NCI-H1417 treated with DMSO at 0.1 percent for 48 hours (cell line): ENCODE measurements at places on chromosomes 12 and 14.

- no peak for DNase-seq
Measured at GRCh38 chr14:22008766-22009165, 335.1 kb upstream of the OR4E1 start.

DNA sequence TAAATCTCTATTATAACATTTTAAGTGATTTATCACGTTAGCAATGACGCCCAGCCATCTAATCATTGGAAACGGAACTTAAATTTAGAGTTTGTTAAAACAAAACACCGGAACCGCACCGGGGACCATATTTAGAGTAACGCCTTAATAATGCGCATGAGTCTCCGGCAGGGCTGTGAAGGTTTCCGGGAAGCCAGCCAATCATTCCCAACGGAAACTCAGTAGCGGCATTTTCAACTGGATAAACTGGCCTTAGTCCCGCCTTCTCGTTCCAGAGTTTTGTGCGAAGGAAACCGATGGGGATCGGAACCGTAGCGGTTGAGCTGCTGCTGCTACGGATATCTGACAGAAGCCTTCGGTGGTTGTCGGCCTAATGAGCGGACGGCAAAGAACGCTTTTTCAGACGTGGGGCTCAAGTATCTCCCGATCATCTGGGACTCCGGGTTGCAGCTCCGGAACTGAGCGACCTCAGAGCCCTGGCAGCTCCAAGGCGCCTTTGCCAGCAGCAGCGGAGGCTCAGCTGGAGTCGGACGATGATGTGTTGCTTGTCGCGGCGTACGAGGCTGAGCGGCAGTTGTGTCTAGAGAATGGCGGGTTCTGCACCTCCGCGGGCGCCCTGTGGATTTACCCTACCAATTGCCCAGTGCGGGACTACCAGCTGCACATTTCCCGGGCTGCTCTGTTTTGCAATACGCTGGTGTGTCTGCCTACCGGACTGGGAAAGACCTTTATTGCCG is at the start of gene FANCM:
FANCM (plus strand) TSS at position 272 of the 737 bp plus-strand sequence; CDS start at position 374, 102 bp downstream.
- DNase-seq = peak; percentile 92

- DNase-seq = no peak
Measured at GRCh38 chr14:24108336-24108874, 6.2 kb upstream of the DCAF11 start.

- DNase-seq = no peak
Measured at GRCh38 chr14:61233436-61233956, 47.6 kb downstream of the TMEM30B start.

DNA sequence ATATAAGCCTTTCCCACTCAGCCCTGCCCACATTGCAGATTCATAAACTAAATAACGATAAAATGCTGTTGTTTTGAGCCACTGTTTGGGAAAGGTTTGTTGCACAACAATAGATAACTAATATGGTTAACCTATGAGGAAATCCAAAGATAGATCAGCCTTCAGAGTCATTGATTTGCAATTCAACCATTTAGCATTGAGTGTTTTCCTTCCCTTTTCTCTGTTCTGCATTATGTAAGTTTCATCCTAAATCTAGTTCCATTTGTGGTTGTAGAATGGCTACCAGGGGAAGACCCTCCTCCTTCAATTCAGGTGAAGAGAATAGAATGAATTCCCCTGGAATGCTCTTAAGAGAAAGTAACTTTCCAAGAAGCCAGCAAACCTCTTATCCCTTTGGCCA is 19.6 kb downstream of the TC2N start:
- no peak for DNase-seq

GRCh38 chr12:16260206-16260605 is 17.3 kb downstream of the SLC15A5 start:
- no peak for DNase-seq

DNA sequence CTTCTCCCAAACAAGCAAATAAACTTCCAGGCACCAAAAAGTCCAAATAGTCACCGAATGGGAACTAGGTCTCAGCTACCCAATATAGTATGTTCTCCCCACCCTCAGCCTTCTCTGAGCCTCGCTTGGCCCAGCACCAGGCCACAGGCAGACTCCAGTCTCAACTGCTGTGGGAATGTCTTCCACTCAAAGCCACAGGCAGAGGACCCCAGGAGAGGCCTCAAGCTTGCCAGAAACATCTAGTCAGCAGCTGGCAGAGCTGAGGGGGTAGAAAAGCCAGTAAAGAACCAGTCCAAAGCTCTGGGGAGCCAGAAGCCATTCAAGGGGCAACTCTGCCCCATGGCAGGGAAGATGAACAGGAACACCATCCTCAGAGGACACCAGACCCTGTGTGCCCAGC is 41.8 kb downstream of the FMNL3 start:
- no peak for DNase-seq

DNA sequence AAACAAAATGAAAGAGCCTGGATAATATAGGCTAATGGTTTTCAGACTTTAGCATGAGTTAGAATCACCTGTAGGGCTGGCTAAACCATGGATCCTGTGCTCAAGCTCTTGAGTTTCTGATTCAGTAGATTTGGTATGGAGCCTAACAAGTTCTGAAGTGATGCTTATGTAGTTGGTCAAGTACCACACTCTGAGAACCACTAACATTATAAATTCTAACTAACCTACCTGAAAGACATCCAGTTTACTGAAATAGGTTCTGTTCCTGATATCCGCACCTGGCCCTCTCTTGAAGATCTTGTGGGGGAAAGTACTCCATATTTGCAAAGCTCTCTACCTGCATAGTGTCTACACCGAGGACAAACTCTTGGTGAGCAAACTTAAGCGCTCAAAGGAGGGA is 59.4 kb upstream of the VSX2 start:
- no peak for DNase-seq

- no peak for DNase-seq
Measured at GRCh38 chr14:76638841-76639240, 122.4 kb upstream of the VASH1 start.

DNA sequence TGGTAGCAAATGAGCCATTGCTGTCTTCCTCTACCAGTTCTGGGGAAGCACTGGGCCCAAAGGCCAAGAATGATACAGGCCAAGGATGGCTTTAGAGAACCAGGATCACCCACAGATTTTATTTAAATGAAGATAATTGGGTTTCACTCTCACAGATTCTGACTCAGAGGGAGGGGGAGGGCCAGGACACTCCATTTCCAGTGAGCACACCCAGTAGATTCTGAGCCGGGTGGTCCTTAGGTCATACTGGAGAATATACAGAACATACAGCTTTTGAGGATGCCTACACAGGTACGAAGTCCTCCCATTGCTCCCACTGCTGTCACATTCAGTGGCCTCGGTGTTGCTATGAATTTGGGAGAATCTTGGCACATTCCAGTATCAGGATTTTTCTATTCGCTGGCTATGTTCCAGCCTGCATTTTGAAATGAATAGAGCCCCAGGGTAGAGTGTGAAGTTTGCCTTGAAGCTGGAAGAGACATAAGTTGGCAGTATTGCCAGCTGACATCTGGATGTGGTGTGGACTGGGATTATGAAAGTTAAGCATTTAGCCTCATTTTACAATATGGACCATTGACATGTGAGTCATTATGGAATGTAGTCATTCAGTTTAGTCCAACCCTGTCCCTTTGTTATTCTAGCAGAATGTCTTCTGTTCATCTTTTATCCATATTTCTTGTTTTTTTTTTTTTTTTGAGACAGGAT is 45.8 kb upstream of the POC1B start:
- DNase-seq = no peak

DNA sequence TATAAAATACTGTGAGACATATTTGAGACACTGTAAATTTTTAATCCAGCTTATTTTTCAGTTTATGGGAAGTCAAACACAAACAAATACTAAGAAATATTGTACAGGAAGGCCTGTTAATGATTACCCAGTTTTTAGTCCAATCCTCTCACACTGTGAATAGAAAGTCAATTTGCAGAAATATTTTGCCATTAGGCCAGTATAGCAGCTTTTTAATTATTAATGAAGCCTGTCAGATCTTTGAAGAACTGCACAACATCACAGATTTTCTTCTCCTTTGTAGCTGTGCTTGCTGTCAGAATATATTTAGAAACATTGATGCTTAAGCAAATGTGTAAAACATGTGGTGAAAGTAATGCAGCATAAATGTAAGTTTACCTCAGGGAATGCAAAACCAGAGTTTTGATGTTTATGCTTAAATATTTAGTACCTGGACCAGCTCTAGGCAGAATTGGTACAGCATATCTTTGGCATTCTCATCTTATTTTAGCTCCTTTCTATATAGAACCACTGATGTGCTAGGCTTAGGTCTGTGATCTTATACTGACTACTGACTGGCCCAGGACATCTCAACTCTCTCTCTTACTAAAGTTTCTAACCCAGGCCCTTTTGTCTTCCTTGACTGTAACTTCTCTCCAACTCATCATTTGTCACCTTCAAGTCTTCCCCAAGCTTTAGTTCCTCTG is 230.8 kb upstream of the NAV3 start:
- DNase-seq = no peak

- no peak for DNase-seq
Measured at GRCh38 chr12:108630481-108631207, 3.0 kb downstream of the SELPLG start.

DNA sequence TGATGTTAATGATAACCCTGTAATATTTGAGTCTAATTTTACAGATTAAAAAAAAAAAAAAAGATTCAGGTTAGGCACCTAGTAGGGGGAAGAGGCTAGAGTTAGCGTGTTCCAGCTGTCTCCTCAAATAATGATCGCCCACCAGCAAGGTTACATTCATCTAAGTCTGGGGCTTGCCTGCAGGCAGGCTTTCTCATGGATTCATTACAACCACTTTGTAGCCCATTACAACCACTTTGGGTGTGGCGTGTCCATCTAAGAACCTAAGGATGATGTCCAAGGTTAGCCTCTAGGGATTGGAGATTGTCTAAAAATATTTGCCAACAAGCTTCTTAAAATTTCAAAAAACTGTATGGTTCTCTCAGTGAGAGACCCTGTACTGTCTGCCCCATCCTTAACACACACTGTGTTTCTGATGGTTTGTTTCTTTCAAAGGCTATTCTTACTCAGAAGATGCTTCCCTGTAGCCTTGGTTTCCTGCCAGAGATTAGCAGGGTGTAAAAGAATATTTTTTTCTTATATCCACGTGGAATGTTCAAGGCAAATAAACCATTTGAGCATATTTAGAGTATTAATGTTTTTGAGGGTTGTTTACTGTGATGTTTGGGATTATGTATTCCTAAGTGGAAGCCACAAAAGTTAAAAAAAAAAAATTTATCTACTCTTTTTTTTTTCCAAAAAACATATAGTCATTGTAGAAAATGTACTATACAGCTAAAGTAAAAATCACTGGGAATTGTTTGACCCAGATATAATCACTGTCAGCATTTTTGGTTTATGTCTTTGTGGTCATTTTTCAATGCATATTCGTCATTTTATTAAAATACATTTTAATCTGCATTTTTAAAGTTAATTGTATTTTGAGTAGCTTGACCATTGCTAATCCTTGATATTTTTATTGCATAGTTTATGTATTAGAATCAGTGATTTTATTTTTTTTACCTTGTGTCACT is 1.7 kb downstream of the DYNC1H1 start:
- DNase-seq = no peak

GRCh38 chr12:119016715-119017114 is 35.4 kb downstream of the SRRM4 start:
- DNase-seq = no peak

DNA sequence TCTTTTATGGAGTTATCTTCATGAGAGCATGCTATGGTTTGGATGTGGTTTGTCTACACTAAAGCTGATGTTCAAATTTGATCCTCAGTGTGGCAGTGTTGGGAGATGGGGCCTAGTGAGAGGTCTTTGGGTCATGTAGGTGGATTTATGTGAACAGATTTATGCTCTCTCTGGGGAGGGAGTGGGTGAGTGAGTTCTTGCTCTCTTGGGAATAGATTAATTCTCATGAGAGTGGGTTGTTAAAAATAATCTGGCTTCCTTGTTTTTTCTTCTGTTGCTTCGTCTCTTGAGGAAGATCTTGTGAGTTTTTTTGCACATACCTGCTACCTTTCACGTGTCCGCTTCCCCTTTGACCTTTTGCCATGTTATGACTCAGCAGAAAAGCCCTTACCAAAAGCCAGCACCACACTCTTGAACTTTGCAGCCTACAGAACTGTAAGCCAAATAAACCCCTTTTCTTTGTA is 20.5 kb downstream of the DERA start:
- DNase-seq = no peak

GRCh38 chr12:54740882-54741281 is 92.7 kb upstream of the DCD start:
- no peak for DNase-seq

DNA sequence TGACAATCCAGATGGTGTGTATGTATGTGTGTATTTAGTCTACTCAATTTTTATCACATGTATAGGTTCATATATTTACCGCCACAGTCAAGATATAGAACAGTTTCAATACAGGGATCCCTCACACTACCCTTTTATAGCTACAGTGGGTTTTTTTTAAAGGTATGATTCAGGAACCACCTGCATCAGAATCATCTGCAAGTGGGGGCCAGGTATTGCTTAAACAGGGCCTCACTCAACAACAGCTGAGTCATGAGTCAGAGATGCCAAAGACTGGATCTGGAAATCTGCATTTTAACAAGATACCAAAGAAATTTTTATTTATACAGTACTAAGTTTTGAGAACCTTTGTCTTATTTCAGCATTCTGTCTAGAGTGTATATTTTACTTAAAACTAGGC is 117.6 kb downstream of the SLC35F4 start:
- no peak for DNase-seq

DNA sequence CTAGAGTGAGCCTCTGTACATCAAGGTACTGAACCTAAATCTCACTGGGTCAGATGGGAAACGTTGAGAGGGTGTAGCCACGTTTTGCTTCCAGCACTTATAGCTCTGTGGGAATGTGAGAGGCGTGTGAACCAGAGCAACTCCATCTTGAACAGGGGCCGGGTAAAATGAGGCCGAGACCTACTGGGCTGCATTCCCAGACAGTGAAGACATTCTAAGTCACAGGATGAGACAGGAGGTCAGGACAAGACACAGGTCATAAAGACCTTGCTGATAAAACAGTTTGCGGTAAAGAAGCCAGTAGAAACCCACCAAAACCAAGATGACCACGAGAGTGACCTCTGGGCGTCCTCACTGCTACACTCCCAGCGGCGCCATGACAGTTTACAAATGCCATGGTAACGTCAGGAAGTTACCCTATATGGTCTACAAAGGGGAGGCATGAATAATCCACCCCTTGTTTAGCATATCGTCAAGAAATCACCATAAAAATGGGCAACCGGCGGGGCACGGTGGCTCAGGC is 63.4 kb upstream of the NCOR2 start:
- no peak for DNase-seq

DNA sequence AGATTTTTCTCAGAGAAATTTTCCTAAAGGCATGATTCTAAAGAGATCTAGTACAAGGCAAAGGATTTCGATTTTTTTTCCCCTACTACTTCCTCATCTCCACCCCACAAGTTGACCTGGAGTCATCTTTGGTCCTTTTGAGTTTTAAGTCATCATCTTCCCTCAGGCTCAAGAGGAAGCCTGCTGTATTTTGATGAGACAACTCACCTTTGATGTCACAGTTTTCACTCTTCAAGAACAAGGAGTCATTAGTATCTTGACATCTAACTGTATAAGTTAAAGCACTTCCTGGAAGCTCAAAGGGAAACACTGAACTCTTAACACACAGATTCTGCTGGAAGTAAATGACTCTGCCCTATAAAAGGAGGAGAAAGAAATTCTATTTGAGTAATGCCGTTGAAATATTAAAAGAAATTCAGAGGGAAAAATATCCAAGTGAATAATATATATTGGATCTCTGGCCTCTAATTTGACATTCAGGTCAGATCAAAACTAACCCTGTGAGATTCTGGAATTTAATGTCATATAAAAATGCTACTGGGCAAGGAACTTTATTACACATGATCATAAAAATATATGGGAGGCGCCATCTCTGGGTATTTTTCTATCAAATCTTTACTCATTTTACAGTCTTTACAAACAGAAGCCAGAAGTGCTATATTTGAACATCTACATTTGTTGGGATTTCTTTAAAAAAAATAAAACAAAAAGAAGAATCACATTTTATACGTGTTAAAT is 435.0 kb downstream of the NRXN3 start:
- DNase-seq = no peak
